ENCODE measurements at places on chromosomes 4 and X. TPM values are rescaled to one million over a fixed set of nuclear protein-coding genes. Genes with fewer than 3 reads are reported as not detected.

- no peak for DNase-seq
Observed at GRCh38 chr4:24422644-24423043, 161.7 kb downstream of the DHX15 start.

GRCh38 chr4:4759232-4759631, 100.2 kb upstream of the MSX1 start:
- no peak for DNase-seq

- DNase-seq, result no peak
Observed at GRCh38 chrX:73940893-73941470, 363.0 kb upstream of the ZCCHC13 start.

DNA sequence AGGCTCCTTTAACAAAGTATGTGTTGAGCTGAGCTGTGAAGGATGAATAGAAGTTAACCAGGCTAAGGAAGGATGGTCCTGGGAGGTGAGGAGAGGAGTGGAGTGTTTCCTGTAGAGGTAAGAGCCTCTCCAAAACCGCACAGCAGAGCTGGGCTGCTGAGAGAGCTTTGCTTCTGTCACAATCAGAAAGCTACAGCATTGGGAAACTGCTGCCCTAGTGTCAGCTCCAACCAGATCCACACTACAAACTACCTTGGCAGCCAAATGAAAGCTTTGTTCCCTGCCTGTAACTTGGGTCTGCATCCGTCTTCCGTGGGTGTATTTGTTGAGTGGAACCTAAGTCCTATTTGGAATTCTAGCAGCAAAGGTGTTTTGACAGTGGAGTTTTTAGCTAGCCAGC, 91.8 kb downstream of the REPS2 start:
- DNase-seq, result no peak

Gene CLIC2
- total RNA-seq, result 8.3 TPM

GRCh38 chr4:30837131-30837539, 117.0 kb downstream of the PCDH7 start:
- no peak for DNase-seq

Gene DNAAF6
- not detected for total RNA-seq

DNA sequence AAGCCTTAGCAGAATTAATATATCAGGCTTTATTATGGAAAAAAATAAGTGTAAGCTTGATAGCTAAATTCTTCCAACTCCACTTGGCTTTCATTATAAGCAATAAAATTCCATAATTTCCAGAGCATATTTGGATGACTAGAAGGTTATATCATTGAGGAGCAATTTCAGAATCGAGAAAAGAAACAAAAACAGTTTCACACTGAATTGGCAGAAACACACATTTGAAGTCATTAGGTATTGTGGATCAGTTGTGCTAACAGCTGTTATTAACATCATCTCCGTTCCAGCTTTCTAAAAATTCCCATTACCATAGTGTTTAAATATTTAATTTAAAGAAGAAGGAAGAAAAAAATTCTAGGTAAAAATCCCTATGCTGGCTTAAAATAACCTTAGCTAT, 92.6 kb downstream of the ANTXR2 start:
- no peak for DNase-seq

GRCh38 chr4:121574618-121575017, 122.2 kb downstream of the ANXA5 start:
- no peak for DNase-seq
